Activated CD4-positive, alpha-beta T cell treated with anti-CD3 and anti-CD28 coated beads, Interleukin-2, amount 50 U/mL, for 1 hour (primary cell): ENCODE measurements at places on chromosomes 3 and 15.

- DNase-seq: no peak
Observed at GRCh38 chr15:40281057-40281800, 1.6 kb downstream of the ANKRD63 start.

GRCh38 chr15:61509327-61509840 is 280.3 kb upstream of the RORA start:
- DNase-seq: no peak

- DNase-seq: no peak
Observed at GRCh38 chr3:194488055-194488742, 1.4 kb upstream of the ATP13A3 start.

- DNase-seq: no peak
Observed at GRCh38 chr15:94749811-94750617, 518.7 kb downstream of the MCTP2 start.

GRCh38 chr3:122301063-122301462 is 24.0 kb upstream of the CSTA start:
- DNase-seq: no peak
